ENCODE measurements at places on chromosomes 4 and X. TPM values are rescaled to one million over a fixed set of nuclear protein-coding genes. Genes with fewer than 3 reads are reported as not detected.

The PDHA1 gene
- total RNA-seq: 162 TPM

The XIAP gene
- total RNA-seq: 36.6 TPM

The CPE gene
- not detected for total RNA-seq

The NUDT10 gene
- 0.91 TPM for total RNA-seq

The SLC25A14 gene
- 11.5 TPM for total RNA-seq

The TLR2 gene
- not detected for total RNA-seq

The PHEX gene
- total RNA-seq: 7.7 TPM

The SUPT20HL1 gene
- not detected for total RNA-seq

The DCX gene
- not detected for total RNA-seq

The FAM9B gene
- not detected for total RNA-seq

The TCEAL2 gene
- not detected for total RNA-seq

DNA sequence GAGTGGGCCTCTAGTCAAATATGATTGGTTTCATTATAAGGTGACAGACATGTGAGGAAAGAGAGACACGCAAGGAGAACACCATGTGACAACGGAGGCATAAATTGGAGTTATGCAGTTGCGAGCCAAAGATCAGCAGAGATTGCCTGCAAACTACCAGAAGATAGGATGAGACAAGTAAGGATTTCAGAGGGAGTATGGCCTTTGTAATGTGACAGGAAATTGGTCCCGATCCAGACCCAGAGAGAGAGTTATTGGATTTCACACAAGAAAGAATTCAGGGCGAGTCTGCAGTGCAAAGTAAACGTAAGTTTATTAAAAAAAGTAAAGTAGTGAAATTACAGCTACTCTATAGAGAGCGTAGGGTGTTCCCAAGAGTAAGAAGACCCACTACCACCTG is 35.7 kb upstream of the NDST4 start:
- no peak for DNase-seq

DNA sequence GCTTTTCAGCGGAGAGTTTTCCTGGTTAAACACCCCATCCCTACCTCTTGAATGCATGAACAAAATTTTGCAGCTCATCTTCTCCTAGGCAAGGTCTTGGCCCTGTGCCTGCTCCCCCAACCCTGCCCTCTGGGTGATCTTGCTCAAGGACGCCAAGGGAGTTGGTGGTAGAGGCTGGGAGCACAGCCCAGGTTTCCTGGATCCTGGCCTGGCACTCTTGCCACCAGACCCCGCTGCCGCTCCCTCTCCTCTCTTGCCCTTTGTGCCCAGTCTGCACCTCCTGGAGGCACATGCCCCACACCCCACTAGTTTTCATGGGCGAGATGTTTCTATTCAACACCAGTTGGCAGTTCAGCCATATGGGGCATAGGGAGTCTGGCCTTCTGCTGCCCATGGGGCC is 37.3 kb downstream of the TSC22D3 start:
- DNase-seq: no peak

GRCh38 chrX:73577361-73577760 is 14.4 kb downstream of the CHIC1 start:
- DNase-seq: no peak

GRCh38 chrX:45756557-45756956 is 555.9 kb upstream of the DIPK2B start:
- no peak for DNase-seq

- no peak for DNase-seq
These were observed 3.1 kb upstream of the SETD7 start for GRCh38 chr4:139559089-139559479.

DNA sequence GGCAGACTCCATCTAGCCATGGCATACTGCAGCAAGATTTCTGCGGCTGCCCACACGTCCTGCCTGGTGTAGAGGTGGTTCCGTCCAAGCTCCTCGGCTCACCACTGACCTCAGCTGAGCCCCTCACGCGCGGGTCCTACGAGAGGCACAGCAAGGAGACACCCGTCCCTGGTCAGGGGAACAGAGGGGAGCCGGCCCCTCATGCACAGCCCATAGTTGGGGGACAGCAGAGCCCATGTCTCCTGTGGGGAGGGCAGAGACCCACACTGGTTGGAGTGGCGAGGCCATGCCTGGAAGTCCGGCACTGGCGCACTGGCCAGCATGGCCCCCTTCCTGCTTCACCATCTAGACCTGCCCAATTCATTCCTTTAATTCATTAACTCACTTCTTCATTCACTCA is 80.8 kb downstream of the HTRA3 start:
- DNase-seq: no peak

DNA sequence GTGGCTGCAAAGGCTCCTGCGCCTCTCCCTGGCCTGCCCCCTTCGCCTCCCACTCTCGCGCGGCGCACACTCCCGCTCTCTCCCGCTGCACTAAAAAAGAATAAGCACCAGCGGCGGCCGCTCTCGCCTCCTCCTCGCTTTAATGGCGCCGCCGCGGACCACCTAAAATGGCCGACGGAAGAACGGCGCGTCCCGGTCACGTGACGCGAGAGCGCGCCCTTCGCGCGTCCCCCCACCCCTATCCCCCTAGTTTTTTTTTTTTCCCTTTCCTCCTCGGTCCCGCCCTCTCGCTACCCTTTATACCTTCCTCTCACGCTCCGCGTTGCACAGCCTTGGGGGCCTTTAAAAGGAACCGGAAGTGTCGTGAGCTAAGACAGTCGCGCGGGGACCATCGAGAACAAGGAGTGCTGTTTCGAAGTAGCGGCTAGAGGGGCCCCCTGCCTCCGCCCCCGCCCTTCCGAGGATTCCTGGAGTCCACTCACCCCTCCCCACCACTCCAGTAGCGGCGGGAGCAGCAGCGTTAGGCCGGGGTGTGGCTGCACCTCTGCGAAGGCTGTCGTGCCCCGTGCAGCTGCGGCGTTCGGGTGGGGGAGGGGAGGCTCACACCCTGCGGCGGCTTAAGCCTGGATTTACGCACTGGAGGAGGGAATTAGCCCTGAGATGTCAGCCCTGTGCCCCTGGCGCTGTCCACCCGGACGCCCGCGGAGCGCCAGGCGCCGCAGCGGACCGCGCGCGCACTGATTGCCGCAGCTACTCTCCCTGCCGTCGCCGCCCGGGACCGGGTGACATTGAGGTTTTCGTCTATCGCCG is at the start of gene HNRNPD:
Gene HNRNPD, minus strand, starts transcription at position 176 of the 810 bp plus-strand sequence. CDS start 313 bp downstream, outside the sequence.
- peak; percentile 98 for DNase-seq

- DNase-seq: no peak
These were observed 247.8 kb upstream of the FAM47A start for GRCh38 chrX:34379891-34380290.

DNA sequence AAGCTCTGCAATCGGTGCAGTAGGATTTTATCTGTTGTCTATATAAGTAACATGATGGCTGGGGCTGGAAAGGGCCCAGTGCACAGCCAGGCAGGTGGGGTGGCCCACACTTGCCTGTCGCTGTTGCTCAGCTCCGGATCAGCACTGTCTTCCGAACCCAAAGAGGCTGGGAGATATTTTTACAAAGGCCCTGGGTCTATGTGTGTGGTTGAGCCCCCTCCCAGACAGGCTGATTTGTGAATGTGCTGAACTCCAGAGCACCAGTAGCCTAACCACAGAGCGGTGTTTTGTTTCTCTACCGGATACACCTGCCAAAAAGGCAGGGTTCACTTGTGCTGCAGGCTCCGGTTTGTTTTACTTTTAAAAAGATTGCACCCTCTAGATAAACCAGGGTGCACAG is 33.5 kb upstream of the CHRNA9 start:
- DNase-seq: peak; percentile 79

GRCh38 chr4:1010395-1011021 is 918 bp upstream of the FGFRL1 start:
- peak; percentile 92 for DNase-seq

- DNase-seq: no peak
These were observed 121.8 kb upstream of the C1GALT1C1 start for GRCh38 chrX:120751683-120752082.

DNA sequence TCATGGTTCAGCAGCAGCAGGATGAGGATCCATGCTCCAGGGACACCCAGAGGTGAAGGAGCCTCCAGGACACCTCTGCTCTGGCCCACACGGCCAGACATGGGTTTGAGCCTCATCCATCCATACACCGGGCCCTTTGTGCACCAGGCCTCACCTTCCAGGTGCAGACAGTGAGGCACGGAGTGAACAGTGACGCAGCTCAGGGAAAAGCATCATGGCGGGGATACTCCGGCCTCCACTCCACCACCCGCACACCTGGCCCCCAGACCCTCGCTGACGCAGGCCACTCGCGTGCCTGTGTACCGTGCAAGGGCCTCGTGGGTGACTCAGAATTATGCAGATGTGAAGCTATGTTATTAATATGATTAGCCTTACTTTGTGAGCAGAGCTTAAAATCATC is 33.3 kb downstream of the ADRA2C start:
- no peak for DNase-seq

DNA sequence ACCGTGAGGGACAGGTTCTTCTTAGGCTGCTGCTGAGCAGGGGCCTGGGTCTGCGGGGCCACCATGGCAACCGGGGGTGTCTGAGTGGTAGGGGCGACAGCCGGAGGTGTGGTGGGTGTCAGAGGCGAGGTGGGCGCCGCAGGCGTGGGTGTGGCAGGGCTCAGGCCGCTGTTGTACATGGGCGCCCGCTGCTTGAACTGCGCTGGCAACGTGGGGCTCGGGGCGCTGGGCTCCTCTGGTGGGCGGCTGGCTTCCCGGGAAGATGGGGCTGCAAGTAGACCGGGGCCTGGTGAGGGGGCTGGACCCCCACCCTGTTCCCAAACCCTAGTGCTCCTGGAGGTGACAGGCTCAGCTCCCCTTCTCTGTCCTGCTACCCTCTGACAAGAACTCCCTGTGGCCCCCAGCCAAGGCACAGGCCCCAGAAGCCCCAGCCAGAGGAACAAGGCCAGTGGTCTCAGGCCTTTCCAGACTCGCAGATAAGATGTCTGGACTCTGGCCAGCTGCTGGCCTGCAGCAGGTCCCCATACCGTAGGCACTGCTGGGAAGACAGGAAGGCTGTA is 24.8 kb downstream of the NELFA start:
- no peak for DNase-seq

DNA sequence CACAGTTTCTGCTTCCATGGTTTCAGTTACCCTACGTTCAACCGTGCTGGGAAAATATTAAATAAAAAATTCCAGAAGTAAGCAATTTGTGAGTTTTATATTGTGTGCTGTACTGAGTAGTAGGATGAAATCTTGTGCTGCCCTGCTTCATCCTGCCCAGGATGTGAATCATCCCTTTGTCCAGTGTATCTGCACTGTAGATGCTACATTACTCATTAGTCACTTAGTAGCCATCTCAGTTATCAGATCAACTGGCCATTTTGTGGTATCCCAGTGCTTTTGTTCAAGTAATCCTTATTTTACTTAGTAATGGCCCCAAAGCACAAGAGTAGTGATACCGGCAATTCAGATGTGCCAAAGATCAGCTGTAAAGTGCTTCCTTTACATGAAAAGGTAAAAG is 97.9 kb downstream of the COX18 start:
- DNase-seq: no peak

DNA sequence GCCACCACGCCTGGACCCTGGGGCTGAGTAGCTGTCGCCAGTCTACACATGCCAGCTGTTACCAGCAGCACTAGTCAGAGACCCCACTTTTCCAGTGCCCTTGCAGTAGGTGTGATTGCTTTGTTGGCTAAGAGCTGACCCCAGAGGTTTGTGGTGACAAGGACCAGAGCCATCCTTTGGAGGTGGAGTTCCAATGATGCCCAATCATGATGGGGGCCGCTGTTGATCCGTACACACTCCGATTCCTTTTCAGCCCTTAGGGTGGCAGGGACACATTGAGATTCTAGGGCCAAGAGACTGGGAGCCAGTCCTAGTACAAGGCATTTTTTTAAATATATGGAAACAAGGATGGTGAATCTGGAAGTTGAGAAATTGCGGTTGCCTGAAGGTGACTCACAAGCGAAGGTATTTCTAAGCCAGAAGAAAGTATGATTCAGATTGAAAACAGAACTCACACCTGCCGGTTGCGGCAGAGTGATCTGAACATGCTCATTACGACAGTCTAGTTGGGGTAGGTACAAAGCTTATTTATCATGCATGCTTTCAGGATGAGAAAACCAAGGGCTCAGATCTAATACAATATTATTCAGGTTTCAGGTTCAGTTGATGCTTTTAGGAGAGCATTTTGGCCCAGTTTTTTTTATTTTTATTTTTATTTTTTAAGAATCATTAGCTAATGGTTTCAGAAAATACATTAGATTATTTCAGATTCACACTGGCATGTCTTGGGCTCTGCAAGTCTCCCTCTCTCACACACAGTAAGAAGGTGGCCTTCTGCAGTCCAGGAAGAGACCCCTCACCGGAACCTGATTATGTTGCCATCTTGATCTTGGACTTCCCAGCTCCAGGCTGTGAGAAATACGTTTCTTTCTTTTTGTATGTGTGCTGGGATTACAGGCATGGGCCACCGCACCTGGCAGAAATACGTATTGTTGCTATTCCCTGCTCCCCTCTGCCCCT is 43.4 kb downstream of the SHROOM2 start:
- peak; percentile 52 for DNase-seq

- no peak for DNase-seq
These were observed 6.8 kb downstream of the RBM47 start for GRCh38 chr4:40622913-40623312.

DNA sequence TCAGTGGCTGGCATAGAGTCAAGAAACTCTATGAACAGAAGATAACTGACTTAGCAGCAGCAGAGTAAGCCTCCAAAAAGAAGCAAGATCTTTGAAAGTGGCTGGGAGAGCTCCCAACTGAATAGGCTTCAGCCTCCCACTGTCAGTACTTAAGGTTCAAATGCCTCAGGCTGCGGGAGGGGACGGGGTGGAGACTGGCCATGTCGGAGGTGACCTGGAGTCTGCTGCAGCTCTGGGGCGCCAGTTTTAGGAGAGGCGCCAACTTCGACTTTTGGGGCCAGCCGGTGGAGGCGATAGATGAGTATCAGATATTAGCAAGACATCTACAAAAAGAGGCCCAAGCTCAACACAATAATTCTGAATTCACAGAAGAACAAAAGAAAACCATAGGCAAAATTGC is 67.3 kb downstream of the TMEM144 start:
- DNase-seq: no peak

DNA sequence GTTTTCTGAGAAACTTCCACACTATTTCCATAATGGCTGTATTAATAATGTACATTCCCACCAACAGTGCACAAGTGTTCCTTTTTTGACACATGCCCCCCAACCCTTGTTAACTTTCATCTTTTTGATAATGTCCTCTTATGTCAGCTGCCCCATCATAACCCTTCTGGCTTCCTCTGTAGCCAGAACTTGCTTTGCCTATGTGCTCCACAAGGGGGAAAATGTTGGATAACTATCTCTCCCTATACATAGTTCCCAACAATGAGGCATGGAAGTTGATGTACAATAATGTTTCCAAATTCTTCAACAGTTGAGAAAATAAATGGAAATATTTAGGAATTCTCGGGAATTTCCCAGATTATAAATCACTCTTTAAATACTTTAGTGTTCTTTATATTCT is 142.9 kb downstream of the ASB9 start:
- DNase-seq: no peak

All from activated CD8-positive, alpha-beta memory T cell treated with anti-CD3 and anti-CD28 coated beads, Interleukin-2, amount 10 ng/mL, durations not matched to agents 7 days and 5 days (primary cell).